K562 (cell line): ENCODE measurements at places on chromosomes 5 and 9. TPM values are rescaled to one million over a fixed set of nuclear protein-coding genes. Genes with fewer than 3 reads are reported as not detected.
A peak's percentile ranks its signal among the peaks of the same experiment; 100 is the strongest.

DEPDC1B gene
- total RNA-seq: 41.6 and 43.2 TPM in 2 replicates

MTRR gene
- total RNA-seq: 69.6 and 73.5 TPM in 2 replicates

OR1N1 gene
- not detected in 2 replicates for total RNA-seq

PFN3 gene
- not detected in 2 replicates for total RNA-seq

TAF11L5 gene
- total RNA-seq: 0.53 TPM in 1 of 2 replicates, not detected in the other

SPATA31C1 gene
- 0.07 TPM in 1 of 2 replicates, not detected in the other for total RNA-seq

- no peak overlapping the region for H3K27ac ChIP-seq
- peaks cover 33% of the 10 kb centered on the region for H3K4me1 ChIP-seq
- DNase-seq: peak; percentile 11
Observed at GRCh38 chr5:55232271-55232984, 980 bp downstream of the CCNO start.

- no peaks in the 10 kb centered on the region for H3K27me3 ChIP-seq
- no peak for DNase-seq
- H3K36me3 ChIP-seq: peaks cover 25% of the 10 kb centered on the region; the same call in 2 of the 3 replicates
- H3K4me3 ChIP-seq: no peak overlapping the region
- H3K4me1 ChIP-seq: peaks cover 12% of the 10 kb centered on the region; the same call in 2 of the 3 replicates
Observed at GRCh38 chr9:77802515-77803293, 154.6 kb upstream of the GNA14 start.

GRCh38 chr9:4009006-4009511 lies 290.8 kb downstream of the GLIS3 start:
- no peak for DNase-seq
- H3K27me3 ChIP-seq: no peaks in the 10 kb centered on the region
- no peaks in the 10 kb centered on the region for H3K4me1 ChIP-seq
- H3K36me3 ChIP-seq: no peaks in the 10 kb centered on the region
- H3K27ac ChIP-seq: no peak overlapping the region

GRCh38 chr9:123776708-123777537 lies 153.0 kb downstream of the DENND1A start:
- H3K4me1 ChIP-seq: no peaks in the 10 kb centered on the region
- no peak overlapping the region for H3K4me3 ChIP-seq
- H3K27ac ChIP-seq: no peak overlapping the region
- H3K36me3 ChIP-seq: no peaks in the 10 kb centered on the region

DNA sequence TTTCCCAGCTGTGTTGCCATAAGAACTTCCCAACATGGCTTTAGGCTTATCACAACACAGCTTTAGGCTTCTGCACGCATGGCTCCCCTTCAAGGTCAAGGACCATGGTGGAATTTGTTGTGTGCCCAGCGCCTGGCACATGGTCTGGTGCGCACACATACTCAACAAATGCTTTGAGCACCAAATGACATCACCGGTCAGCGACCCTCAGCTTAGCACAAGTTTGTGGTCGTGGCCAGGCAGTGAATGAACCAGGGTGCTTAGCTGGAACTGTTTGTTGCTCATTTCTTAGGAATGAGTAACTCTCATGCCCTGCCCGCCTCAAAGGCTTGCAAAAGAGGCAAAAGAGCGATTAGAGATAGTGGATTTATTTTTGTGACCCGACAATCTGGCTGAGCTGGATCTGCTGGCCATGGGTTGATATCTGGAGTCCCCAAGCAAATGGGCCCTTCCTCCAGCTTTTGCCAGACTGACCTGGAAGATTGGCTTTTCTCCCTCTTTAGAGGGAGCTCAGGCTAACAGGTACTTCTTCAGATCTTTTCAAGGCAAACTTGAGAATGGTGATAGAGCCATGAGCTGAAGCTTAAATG lies 58.9 kb downstream of the DAP start:
- DNase-seq: peak; percentile 77
- H3K27me3 ChIP-seq: no peaks in the 10 kb centered on the region
- peaks cover 65% of the 10 kb centered on the region for H3K36me3 ChIP-seq

DNA sequence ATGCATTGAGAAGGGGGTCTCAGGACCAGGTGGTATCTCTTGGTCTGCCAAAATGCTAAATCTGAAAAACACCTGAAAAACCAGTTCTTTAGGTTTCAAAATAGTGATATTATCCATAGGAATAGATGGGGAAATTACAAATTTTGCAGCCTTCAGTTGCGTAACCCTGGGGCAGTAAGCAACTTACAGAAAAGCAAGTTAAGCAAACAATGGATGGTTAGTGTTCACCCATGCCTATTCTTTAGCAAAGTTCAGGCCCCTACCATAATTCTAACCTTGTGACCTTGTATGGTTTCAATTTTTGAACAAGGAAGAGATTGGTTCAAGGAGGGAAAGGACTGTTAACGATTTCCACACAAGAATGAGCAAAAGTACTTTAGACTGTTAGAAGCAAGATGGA lies 24.5 kb downstream of the GLRX start:
- DNase-seq: no peak
- H3K4me3 ChIP-seq: no peak overlapping the region

DNA sequence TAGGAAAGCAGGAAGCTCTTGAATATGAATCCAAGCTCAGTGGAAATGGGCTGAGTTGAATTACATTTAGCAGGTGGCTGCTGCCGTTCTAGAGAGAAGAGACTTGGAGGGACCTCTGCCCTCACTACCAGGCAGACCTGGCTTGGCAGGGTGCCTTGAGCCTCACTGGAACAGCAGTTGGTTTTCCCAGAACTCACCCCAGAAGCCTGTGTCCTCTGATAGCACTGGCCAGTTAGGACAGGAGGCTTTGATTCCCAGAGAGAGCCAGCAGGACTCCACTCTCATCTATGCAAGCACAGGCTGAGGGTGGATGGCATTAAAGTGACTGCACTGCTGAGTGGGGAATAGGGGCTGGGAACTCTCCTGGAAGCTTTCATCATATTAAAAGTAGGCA lies 54.8 kb downstream of the PWWP2A start:
- no peak overlapping the region for H3K27ac ChIP-seq
- H3K27me3 ChIP-seq: no peaks in the 10 kb centered on the region
- DNase-seq: peak; percentile 32
- peaks cover 5% of the 10 kb centered on the region; the same call in 2 of the 3 replicates for H3K4me1 ChIP-seq

DNA sequence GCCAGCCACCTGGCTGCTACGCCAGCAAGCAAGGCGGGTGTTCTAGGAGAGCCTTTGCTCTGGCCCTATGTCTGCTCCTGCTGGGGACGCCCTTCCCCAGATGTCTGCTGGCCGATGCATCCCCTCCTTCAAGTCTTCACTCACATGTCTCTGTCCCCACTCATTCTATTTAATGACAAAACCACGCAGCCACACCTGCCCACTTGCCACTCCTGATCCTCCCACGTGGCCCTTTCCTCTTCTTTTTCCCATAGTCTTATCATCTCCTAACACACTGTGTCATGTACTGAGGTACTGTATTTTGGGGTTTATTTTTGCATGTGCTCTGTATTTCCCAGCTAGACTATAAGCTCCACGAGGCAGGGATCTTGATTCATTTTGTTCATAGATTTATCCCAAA lies 62.0 kb upstream of the HRH2 start:
- H3K4me1 ChIP-seq: no peaks in the 10 kb centered on the region
- H3K36me3 ChIP-seq: no peaks in the 10 kb centered on the region
- H3K4me3 ChIP-seq: no peak overlapping the region
- DNase-seq: no peak
- no peak overlapping the region for H3K27ac ChIP-seq
- H3K27me3 ChIP-seq: peaks cover 24% of the 10 kb centered on the region

- peak; percentile 45 for DNase-seq
- H3K4me1 ChIP-seq: peaks cover 6% of the 10 kb centered on the region
- peaks cover 8% of the 10 kb centered on the region; the same call in 1 of the 2 replicates for H3K27me3 ChIP-seq
- no peak within 1 kb of the TSS for H3K27ac ChIP-seq
- no peak within 1 kb of the TSS for H3K4me3 ChIP-seq
Observed at GRCh38 chr5:150412319-150413175, at the start of gene CD74. Gene CD74, minus strand, starts transcription at chr5:150412910. Its CDS starts 161 bp downstream, at chr5:150412749.

GRCh38 chr9:136533775-136534157 lies 12.1 kb downstream of the NOTCH1 start:
- no peaks in the 10 kb centered on the region; the same call in 2 of the 3 replicates for H3K4me1 ChIP-seq
- DNase-seq: no peak
- 0 out of 3 replicates have a peak, but pooled peaks cover 3% of the 10 kb centered on the region for H3K36me3 ChIP-seq

GRCh38 chr9:130126721-130127433 lies 45.3 kb upstream of the NCS1 start:
- H3K4me1 ChIP-seq: peaks cover 8% of the 10 kb centered on the region
- no peak for DNase-seq
- no peak overlapping the region for H3K4me3 ChIP-seq
- H3K27me3 ChIP-seq: no peaks in the 10 kb centered on the region
- peaks cover 43% of the 10 kb centered on the region; the same call in 2 of the 3 replicates for H3K36me3 ChIP-seq
- H3K27ac ChIP-seq: no peak overlapping the region

DNA sequence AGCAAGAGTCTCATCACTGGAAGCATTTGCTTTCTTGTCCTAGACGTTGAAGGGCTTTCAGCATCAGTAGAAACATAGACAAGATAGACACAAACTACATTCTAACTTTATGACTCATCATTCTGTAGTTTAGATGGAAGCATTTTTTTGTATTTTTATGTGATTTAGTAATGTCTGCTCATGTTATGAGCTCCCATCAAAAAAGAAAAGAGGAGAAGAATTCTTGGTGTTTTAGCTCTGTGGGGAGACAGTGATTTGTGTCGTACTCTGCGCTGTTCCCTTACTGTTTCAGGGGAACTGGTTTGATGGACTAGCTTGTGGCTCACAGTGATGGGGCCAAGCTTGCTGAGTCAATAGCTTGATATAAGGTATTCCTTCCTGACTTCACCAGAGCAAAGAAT lies 159.2 kb upstream of the WWC1 start:
- no peaks in the 10 kb centered on the region for H3K4me1 ChIP-seq
- no peak overlapping the region for H3K27ac ChIP-seq
- H3K36me3 ChIP-seq: no peaks in the 10 kb centered on the region
- no peak overlapping the region for H3K4me3 ChIP-seq

DNA sequence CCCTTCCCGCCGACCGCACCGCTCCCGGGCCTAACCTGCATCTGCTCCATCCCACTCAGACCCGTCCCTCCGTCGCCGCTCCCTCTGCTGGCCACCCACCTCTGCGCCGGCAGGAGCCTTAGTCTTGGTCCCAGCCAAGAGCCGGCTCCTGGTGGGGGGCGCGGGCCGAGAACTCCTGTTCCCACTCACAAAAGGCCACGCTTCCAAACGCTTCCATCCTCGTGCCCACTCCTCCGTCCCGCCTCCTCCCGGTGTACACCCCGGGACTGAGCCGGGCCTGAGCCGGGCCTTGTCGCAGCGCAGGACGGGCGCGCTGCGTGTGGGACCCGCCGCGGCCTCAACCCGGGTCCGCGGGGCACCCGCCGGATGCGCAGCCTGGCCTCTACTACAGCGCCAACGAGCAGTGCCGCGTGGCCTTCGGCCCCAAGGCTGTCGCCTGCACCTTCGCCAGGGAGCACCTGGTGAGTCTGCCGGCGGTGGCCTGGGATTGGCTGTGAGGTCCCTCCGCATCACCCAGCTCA lies 7.5 kb downstream of the ADAMTS13 start:
- H3K4me3 ChIP-seq: no peak overlapping the region
- H3K4me1 ChIP-seq: peaks cover 29% of the 10 kb centered on the region
- H3K36me3 ChIP-seq: no peaks in the 10 kb centered on the region
- no peak overlapping the region for H3K27ac ChIP-seq
- peak; percentile 72 for DNase-seq
- H3K27me3 ChIP-seq: peaks cover 26% of the 10 kb centered on the region

- H3K4me1 ChIP-seq: peaks cover 17% of the 10 kb centered on the region
- DNase-seq: peak; percentile 57
- no peaks in the 10 kb centered on the region for H3K27me3 ChIP-seq
- peak overlapping the region; percentile 99 for H3K27ac ChIP-seq
- H3K4me3 ChIP-seq: peak overlapping the region; percentile 51
- H3K36me3 ChIP-seq: no peaks in the 10 kb centered on the region; the same call in 2 of the 3 replicates
Observed at GRCh38 chr5:95709967-95710650, 21.0 kb upstream of the RHOBTB3 start.

DNA sequence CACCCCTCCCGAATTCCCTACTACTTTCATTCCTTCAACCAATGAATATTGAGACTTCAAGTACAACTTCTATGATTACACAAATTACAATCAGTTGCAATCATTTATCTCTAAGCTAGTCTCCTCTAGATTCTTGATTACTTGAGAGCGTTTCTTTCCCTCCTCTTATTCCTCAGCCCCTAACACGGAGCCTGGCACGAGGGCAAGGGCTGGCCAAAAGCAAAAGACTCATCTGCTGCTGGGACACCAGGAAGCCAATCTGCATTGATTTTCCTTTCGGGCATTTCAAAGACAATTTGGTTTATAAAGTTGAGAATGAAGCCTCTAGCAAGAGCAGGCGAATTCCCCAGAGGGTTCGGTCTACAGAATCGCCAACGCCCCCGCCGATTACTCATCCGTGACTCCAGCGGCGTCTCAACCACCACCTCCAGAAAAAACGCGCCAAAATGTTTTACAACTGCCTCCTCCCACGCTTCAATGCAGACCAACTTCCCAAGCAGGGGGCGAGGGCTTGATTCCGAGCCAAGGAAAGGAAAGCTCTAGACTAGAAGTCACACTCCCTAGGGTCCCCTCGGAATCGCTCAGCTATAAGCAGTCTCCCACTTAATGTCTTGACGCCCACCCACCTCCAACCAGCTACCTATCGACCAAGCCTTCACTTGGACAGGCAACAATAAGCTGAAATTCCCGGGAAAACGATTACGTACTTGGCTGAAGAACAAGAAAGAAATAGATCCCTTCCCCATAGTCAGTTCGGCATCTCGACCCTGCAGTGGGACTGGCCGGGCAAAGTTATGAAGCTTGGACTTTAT lies 1.5 kb downstream of the PCSK1 start:
- H3K4me1 ChIP-seq: no peaks in the 10 kb centered on the region
- H3K27me3 ChIP-seq: peaks cover 20% of the 10 kb centered on the region
- peak; percentile 8 for DNase-seq
- no peak overlapping the region for H3K4me3 ChIP-seq
- no peak overlapping the region for H3K27ac ChIP-seq

DNA sequence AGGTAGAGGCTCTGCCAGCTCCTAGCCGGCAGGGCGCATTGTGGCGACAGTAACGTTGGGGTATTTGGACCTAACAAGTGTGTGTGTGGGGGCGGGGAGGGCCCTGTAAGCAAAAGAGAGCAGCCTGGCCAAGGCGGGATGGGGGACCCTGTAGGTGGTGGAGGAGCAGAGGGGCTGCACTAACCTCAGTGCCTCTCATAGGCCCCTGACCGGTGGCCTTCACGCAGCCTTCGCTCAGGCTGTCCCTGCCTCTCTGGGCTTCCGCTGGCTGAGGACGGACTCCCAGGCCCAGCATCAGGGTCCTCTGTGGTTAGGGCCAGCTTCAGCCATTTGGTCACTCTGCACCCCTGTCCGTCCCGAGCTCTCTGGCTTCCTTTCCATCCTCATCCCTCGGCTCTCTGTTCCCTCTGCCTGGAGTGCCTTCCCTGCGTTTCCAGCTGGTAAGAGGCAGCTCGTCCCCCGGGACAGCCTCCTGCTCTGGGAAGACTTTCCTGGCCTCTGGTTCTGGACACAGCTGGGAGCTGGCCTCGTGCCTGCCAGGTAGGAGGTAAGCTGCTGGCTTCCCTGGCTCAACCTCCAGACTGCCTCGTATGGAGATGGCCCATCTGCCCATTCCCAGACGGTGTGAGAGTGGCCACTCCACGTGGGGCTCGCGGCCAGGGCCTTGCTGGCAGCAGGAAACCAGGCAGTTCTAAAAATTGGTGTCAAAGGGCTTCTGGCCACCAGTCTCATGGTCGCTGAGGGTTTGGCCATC lies 39.3 kb upstream of the PHYKPL start:
- no peak overlapping the region for H3K27ac ChIP-seq
- H3K4me1 ChIP-seq: no peaks in the 10 kb centered on the region
- H3K4me3 ChIP-seq: no peak overlapping the region
- H3K36me3 ChIP-seq: no peaks in the 10 kb centered on the region
- peaks cover 26% of the 10 kb centered on the region; the same call in 2 of the 3 replicates for H3K27me3 ChIP-seq

GRCh38 chr9:22683700-22684075 lies 237.1 kb downstream of the DMRTA1 start:
- H3K27ac ChIP-seq: no peak overlapping the region
- no peaks in the 10 kb centered on the region for H3K27me3 ChIP-seq
- H3K4me1 ChIP-seq: no peaks in the 10 kb centered on the region
- H3K4me3 ChIP-seq: no peak overlapping the region
- H3K36me3 ChIP-seq: no peaks in the 10 kb centered on the region

GRCh38 chr5:52769061-52769460 lies 18.7 kb upstream of the ITGA1 start:
- no peak for DNase-seq
- no peaks in the 10 kb centered on the region for H3K4me1 ChIP-seq
- H3K4me3 ChIP-seq: no peak overlapping the region
- H3K36me3 ChIP-seq: no peaks in the 10 kb centered on the region
